ENCODE measurements at places on chromosomes 2 and 18. TPM values are rescaled to one million over a fixed set of nuclear protein-coding genes. Genes with fewer than 3 reads are reported as not detected.

Gene SPRED2
- polyA plus RNA-seq, result 41.0 TPM

- no peak for DNase-seq
Observed at GRCh38 chr18:65021021-65021420, 729.8 kb upstream of the CDH7 start.

GRCh38 chr2:61456070-61456745, 14.7 kb downstream of the USP34 start:
- DNase-seq, result no peak

- DNase-seq, result no peak
Observed at GRCh38 chr2:11242542-11243174, 87.4 kb downstream of the SLC66A3 start.

- no peak for DNase-seq
Observed at GRCh38 chr18:8699948-8700347, 5.4 kb upstream of the MTCL1 start.

DNA sequence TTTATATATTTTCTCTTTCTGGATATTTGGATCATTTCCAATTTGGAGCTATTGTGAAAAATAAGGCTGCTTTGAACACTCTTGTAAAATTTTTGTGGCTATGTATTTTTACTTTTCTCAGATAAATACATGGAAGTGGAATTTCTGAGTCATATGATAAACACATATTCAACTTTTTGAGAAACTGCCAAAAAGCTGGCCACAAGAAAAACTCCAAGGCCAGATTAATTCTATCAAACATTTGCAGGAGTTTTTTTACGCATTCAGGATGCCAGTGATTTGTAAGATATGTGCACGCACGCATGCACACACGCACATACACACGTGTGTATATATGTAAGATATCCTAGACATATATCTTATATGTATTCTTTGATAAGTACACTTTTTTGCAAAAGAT, 477.5 kb upstream of the SPHKAP start:
- no peak for DNase-seq

DNA sequence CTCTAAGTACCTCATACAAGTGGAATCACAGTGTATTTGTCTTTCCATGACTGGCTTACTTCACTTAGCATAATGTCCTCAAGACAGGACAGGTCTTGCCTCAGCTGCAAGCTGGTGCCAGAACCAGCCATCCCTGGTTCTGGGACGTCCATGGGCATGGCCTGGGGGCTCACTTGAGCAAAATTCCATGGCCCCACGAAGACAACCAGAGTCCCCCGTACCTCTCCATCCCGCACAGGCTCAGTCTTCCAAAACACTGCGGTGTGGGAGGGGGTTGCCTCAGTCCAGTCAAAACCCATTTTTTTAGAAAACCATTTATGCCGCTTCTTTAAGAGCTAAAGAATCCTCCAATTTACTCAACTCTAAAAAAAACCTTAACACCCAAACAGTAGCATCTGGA, 21.7 kb upstream of the CABLES1 start:
- no peak for DNase-seq
